Spinal cord (tissue), 10 donors: ENCODE measurements at places on chromosomes 5 and 9. TPM values are rescaled to one million over a fixed set of nuclear protein-coding genes. Genes with fewer than 3 reads are reported as not detected.

PCSK5 gene
- polyA plus RNA-seq: 8.8 TPM

BAAT gene
- 0.48 TPM for polyA plus RNA-seq

TSSK1B gene
- polyA plus RNA-seq: 0.06 TPM

PCDHGB3 gene
- 8.4 TPM for polyA plus RNA-seq

CRB2 gene
- polyA plus RNA-seq: 17.8 TPM

PCDHA11 gene
- 10.6 TPM for polyA plus RNA-seq

FBXL7 gene
- polyA plus RNA-seq: 28.3 TPM

EGFL7 gene
- 46.8 TPM for polyA plus RNA-seq
